Panc1 (cell line): ENCODE measurements at places on chromosomes 3 and 15. TPM values are rescaled to one million over a fixed set of nuclear protein-coding genes. Genes with fewer than 3 reads are reported as not detected.

The HTR3E gene
- not detected for total RNA-seq

The GATM gene
- total RNA-seq: 7.6 TPM

The IL12A gene
- not detected for total RNA-seq

The ZNF80 gene
- not detected for total RNA-seq

The VEPH1 gene
- total RNA-seq: 0.51 TPM

The CORO2B gene
- 0.36 TPM for total RNA-seq

The SLCO2A1 gene
- total RNA-seq: 0.62 TPM

The GABRR3 gene
- not detected for total RNA-seq
